ENCODE measurements at places on chromosomes 7 and 10.

DNA sequence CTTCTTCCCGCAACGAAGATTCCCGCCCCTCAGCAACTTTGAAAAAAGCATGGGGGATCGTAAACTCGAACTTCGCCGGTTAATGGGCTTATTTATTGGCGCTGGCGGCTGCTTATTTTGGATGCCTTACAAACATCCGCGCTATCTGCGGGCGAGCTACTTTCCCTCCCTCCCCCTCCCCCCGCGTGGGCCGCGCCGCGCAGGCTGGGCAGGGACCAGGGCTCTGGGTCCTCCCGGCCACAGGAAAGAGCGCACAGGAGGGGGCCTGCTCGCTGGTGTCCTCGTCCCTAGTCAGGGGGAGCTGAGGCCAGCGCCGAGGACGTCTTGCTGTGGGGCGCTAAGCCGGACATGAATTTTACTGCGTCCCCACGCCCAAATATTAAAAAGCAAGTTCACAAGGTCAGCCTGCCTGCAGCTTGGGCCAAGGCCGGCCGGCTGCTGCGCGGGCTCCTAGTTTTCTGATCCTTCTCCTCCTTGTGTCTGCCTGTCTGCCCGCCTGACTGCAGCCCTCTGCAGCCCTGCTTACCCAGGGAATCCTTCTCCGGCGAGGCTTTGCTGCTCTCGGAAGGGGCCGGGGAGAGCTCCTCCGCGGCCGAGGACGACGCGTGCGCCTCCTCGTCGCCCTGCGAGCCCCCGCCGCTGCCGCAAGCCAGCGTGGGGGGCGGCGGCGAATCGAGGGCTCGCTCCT is 1.2 kb downstream of the HOXA10 start:
- DNase-seq, result no peak

DNA sequence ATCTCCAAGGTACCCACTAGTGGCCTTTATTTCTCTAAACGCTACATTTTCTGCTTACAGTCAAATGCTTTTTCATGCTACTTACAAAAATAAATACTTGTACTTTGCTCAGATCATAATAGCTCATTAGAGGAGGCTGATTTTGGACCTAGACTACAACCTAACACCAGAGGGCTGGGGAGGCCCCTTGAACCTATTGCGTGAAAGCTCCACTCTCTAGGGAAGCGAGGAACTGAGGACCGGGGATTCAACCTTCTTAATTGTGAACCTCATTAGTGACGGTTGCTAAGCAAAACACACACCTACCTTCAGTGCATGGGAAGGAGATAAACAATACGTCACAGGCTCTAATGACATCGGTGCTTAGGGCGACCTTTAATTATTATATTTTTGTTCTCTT is 92.1 kb downstream of the EBF3 start:
- DNase-seq, result no peak

DNA sequence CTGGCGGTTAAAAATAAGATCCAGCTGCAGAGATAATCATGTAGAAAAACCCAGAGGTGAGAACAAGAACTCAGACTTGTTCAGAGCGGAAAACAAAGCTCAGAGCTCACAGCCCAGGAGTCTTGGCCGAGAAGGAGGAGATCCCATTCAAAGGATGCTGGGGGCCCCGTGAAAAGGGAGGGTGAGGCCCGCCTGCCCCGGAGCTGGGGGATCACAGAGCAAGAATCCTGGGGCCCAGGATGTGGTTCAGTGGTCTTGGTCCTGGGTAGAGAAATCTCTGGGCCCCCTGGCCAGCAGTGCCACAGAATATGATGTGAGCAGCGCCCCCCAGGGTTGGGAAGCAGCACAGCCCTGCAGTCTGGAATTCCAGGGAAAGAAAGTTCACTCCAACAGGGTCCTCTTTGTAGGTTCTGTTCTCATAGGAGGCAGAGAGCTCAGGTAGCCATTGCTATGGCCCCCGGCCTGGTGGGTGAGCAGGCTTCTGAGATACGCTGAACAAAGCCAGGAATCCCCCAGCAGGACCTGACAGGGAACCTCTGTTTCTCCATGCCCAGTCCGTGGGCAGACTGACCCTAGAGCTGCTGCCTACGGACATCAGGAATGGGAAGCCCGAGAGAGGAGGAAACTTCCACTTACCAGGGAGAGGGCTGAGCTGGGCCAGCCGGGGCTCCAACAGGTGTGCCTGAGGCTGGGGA is 77.7 kb upstream of the GNA12 start:
- no peak for DNase-seq

GRCh38 chr10:47325303-47326291 is 3.3 kb downstream of the GDF2 start:
- DNase-seq, result no peak
